ENCODE measurements at places on chromosomes 5 and 9.
A peak's percentile ranks its signal among the peaks of the same experiment; 100 is the strongest.

GRCh38 chr9:123487944-123488548, 132.0 kb downstream of the CRB2 start:
- no peak for DNase-seq

DNA sequence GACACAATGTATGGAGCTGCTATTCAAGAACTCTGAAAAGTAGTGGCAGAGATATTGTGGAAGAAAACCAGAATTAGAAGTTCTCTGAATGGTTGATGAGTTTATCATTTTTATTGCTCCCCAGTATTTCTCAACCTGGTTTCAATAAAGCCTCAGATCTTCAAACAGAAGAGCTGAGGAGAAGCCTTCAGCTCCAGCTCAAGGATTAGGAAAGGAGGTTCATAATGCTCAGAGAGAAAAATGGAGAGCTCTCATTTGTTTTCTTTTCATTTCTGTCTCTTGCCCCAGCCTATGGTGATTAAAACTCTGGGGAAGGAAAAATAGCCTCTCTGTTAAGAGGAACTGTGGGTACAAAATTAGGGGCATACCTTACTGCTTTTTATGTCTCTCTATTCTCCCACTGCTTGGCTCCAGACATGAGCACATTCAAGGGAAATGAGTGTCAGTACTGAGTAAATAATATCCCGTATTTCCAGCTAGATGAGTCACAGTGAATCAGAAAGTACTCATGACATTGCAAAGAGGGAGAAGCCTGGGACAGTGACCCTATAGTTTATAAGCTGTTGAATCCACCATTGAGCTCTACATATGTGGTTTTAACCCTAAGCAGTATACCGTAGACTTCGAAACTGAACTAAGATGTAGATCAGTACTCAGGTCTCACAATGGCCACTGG, 138.1 kb downstream of the EMB start:
- no peak for DNase-seq

DNA sequence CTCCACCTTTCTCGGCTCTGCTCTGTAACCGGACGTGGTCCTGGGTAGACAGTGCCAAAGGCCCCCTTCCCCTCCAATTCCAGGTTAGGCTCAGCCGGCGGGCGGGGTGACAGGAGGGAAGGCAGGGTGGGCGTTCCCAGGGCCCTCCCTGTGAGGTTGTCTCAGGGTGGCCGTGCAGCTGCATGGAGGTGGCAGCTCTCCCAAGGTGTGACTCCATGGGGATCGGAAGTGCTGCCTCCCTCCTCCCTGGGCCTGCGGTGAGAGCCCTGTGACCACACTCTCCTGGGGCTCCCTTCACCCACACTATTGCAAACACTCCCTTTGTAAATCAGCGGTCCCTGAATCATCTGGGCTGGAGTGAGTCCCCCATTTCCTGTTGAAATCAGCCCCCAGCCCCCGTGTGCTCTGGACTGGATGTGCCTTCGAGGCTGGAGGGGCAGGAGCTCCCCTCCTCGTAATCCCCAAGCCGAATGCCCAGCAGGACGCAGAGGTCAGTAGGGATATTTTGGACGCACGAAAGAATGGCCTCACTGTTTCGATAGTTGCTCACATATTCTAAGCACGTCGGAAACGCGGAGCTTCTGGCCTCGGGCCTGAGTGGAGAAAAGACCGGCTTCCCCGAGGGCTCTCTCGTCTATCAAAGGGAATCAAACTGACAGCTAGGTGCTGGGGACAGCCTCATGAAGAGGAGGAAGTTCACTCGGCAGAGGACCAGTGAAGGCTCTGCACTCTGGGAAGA, 107.6 kb upstream of the COL5A1 start:
- no peak for DNase-seq

DNA sequence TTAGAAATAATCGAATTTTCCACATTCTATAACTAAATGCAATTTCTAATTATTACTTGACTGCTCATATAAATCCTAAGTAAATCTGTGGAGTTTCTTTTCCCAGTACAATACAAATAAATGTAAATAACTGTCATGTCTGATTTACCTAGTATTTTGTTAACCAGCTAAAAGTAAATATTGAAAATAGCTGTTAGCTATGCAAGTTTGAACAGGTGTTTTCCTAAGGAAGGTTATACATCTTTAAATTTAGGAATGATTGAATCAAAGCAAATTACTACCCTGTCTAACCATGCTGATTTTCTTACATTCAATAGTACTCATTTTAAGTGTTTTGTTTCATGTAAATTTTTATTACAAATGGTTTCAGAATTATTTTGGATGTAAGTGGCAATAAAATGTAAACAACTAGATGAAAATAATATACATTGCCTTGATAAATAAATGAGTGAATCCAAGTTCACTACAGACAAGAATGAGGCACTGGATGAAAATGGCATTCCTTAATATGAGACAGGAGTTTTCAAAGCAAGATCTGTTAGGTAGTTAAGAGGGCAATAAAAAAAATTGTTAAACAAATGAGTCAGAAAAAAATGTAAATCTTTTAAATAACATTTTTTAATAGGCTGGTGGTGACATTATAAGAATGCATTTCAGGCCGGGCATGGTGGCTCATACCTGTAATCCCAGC, 15.8 kb downstream of the MCIDAS start:
- DNase-seq: no peak

DNA sequence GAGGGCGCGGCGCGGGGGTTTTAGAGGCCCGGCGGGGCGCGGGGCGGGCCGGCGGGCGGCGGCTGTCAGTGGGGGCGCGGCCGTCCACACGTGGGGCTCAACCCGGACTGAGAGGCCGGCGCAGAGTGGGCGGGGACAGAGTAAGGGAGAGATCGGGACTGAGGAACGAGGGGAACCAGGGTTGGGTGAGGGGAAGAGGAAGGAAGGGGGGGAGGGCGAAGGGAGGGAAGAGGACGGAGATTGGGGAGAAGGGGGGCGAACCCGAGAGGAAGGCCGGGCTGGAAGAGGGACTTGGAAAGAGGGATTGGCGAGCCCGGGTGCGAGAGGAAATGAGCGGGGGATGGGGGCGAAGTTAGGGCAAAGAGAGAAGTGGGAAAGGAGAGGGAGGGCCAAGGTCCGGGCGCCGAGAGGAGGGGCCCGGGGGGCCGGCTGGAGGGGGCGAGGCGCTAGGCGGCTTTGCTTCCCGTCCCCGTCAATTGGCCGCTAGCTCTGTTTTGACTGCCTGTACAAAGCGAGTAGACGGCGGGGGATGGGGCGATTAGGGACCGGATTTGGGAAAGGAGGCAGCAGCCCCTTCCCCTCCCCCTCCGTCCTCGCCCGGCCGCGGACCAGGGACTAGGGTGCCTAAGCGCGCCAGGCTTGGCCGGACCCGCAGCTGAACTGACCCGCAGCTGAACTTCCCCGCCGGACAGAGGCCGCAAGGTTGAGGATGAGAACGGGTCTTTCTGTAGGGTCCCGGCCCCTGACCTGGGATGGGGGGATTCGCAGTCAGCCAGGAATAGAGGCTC, 399 bp upstream of the FBN2 start:
- no peak for DNase-seq

- DNase-seq: peak; percentile 71
Measured at GRCh38 chr5:37837414-37838032, 2.3 kb downstream of the GDNF start.

DNA sequence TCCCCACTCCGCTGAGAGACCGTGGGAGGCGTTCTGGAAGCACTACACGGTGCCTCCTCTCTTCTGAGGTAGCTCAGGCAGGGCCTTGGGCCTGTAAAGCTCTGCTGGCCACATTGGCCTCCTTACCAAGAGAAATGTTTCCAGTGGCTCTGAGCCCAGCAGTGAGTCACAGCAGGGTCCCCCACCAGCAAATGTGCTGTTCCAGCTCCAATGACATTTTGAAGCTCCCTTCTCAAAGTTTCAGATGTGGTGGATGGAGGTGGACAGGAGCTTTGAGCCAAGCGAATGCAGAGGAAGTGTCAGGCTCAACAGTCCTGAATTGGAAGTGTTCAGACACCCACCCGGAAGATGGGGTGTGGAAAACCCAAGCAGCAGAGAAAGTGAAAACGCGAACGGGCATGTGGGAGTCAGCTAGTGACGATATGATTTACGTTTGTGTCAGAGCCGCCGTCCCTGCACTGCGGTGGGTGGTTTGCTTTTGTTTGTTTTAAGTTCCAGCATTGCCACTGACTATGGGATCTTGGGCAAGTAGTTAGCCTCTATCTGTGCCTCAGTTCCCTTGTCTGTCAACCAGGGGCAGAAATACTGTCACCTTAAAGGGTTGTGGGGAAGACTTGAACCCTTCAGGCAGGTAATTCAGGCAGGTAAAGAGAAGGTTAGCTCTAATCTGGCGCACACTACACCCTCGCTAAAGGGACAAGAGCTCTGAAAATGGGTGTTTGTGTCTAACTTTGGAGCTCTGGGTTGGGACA, 38.2 kb downstream of the C5orf15 start:
- no peak for DNase-seq
